DND-41 (cell line): ENCODE measurements at places on chromosomes 5 and 9.

DNA sequence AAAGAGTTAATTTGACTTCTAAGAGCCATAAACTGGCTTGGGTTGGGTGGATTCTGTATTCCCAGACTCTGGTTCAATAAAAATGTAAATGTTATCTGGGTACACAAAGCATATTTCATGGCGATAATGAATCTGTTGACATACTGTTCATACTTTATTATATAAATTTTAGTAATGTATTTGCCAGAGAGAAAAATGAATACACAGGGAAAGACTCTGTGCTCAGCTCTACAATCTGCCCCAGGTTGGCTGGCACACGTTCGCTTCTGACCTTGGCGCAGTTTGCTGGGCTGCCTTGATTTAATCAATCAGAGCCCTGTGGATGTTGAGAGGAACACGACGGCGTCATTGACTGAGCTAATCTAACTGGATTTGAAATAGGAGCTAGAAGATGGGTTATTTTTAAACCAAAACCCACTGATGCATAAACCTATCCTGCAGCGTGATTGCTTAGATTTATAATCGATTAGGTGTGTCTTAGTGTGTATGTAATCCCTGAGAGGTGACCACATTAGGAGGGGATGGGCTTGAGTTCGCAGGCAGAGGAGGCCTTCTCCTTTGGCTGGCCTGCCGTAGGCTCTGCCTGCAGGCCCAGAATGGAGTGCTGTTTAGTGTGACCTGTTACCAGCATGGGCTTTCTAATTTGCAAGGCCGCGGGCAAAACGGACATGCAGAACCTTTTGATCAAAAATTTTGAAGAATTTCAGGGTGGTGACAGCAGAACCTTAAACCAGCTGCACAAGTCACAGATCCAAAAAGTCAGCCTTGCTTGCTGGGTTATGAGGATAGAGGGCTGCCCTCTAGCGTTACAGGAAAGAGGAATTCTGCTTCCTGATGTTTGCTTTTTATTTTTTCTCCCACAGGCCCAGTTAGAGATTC is 3.9 kb upstream of the ADCY2 start:
- no peak for DNase-seq
- no peaks in the 10 kb centered on the region for H3K36me3 ChIP-seq
- H3K27ac ChIP-seq: no peak overlapping the region
- no peak overlapping the region for H3K4me3 ChIP-seq
- H3K27me3 ChIP-seq: no peaks in the 10 kb centered on the region

GRCh38 chr5:168931638-168932345 is 352.6 kb upstream of the PANK3 start:
- H3K36me3 ChIP-seq: no peaks in the 10 kb centered on the region
- no peak overlapping the region for H3K4me3 ChIP-seq
- DNase-seq: no peak
- H3K27ac ChIP-seq: no peak overlapping the region
- no peaks in the 10 kb centered on the region for H3K4me1 ChIP-seq
- H3K27me3 ChIP-seq: no peaks in the 10 kb centered on the region

DNA sequence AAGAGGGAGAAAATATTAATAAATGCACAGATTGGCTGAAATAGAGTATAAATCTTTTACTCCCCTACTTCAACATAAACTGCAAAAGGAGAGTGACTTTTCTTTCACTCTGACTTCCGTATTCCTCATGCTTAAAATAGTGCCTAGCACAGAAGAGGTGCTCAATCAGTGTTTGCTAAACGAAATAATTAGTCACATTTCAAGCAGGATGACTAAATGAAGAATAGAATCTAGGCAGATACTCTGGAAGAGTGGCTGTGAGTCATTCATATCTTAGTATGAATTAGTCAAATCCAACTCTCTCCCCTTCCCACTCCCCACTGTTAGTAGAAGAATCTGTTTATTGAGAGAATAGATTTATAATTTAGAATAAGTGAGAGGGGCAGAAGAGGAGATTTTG is 4.8 kb downstream of the CD274 start:
- H3K4me3 ChIP-seq: no peak overlapping the region
- no peak overlapping the region for H3K27ac ChIP-seq
- no peaks in the 10 kb centered on the region for H3K36me3 ChIP-seq
- no peaks in the 10 kb centered on the region for H3K27me3 ChIP-seq

- no peaks in the 10 kb centered on the region for H3K36me3 ChIP-seq
- no peak overlapping the region for H3K4me3 ChIP-seq
- no peaks in the 10 kb centered on the region for H3K4me1 ChIP-seq
- no peak overlapping the region for H3K27ac ChIP-seq
These were observed 111.4 kb downstream of the LHX2 start for GRCh38 chr9:124122813-124123462.

- no peaks in the 10 kb centered on the region for H3K27me3 ChIP-seq
- no peak for DNase-seq
- no peaks in the 10 kb centered on the region for H3K36me3 ChIP-seq
- H3K4me1 ChIP-seq: no peaks in the 10 kb centered on the region
- H3K27ac ChIP-seq: no peak overlapping the region
These were observed 80.0 kb upstream of the SAP30L start for GRCh38 chr5:154365823-154366222.

GRCh38 chr5:16883806-16884205 is 52.3 kb downstream of the MYO10 start:
- DNase-seq: no peak
- H3K27ac ChIP-seq: no peak overlapping the region
- H3K4me3 ChIP-seq: no peak overlapping the region
- no peaks in the 10 kb centered on the region for H3K4me1 ChIP-seq
- no peaks in the 10 kb centered on the region for H3K27me3 ChIP-seq

DNA sequence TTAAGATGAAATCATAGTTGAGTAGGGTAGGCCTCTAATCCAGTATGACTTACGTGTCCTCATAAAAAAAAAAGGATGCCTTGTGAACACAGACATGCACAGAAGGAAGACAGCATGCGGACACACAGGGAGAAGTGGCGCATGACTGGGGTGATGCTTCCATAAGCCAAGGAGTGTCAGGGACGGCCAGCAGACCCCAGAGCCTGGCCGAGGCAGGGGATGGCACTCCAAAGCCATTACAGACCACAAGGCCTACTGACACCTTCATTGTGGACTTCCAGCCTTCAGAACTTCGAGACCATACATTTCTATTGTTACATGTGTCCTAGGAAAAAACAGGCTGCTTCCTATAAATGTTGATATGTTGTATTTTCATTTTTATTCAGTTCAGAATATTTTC is 19.9 kb downstream of the EHMT1 start:
- DNase-seq: no peak
- H3K27me3 ChIP-seq: no peaks in the 10 kb centered on the region
- 0 out of 2 replicates have a peak, but pooled peaks cover 3% of the 10 kb centered on the region for H3K4me1 ChIP-seq
- no peak overlapping the region for H3K27ac ChIP-seq
- H3K36me3 ChIP-seq: peaks cover 10% of the 10 kb centered on the region
- no peak overlapping the region for H3K4me3 ChIP-seq

DNA sequence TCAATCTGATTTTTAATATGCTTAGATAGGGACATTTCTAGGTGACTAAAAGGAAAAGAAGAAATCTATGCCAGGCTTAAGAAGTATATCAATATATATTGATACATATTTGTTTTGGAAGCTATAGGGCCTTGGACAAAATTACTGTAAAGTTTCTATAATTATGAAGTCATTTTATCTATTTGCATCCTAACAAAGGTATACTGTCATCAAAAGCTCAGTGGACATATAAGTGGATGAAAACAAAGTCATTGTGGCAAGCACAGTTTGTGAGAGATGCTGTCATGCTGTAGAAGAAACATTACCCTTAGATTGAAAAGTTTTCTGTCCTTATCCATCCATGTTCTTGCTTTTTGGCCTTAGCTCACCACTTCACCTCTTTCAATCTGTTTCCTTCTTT is 140.3 kb upstream of the SPEF2 start:
- DNase-seq: no peak
- H3K36me3 ChIP-seq: no peaks in the 10 kb centered on the region
- no peak overlapping the region for H3K27ac ChIP-seq

DNA sequence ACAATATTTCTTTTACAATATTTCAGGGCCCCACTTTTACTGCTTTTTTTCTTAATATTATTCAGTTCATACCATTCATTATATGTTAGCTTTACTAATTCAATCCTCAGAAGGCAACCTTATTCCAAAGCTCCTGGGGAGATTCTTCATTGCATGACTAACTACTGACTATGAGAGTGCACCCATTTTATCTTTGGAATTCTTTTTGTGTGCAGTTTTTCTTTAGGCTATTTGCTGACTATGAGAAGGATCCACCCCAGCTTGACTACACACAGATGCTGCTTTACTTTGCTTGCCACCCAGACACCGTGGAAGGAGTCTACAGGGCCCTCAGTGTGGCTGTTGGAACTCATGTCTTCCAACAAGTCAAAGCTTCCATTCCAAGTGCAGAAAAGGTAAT is 56.9 kb upstream of the IL7R start:
- H3K36me3 ChIP-seq: no peaks in the 10 kb centered on the region
- DNase-seq: no peak
- peaks cover 51% of the 10 kb centered on the region for H3K4me1 ChIP-seq
- no peak overlapping the region for H3K4me3 ChIP-seq
- H3K27ac ChIP-seq: no peak overlapping the region

GRCh38 chr5:180072556-180072955 is 997 bp upstream of the RNF130 start:
- H3K27me3 ChIP-seq: peaks cover 32% of the 10 kb centered on the region
- no peak overlapping the region for H3K27ac ChIP-seq
- no peaks in the 10 kb centered on the region for H3K36me3 ChIP-seq
- H3K4me1 ChIP-seq: peaks cover 24% of the 10 kb centered on the region

- peaks cover 92% of the 10 kb centered on the region for H3K36me3 ChIP-seq
- H3K27me3 ChIP-seq: no peaks in the 10 kb centered on the region
- H3K27ac ChIP-seq: no peak overlapping the region
- H3K4me1 ChIP-seq: no peaks in the 10 kb centered on the region
These were observed 102.7 kb downstream of the OSMR start for GRCh38 chr5:38948501-38948900.

GRCh38 chr5:138844125-138844461 is 31.0 kb downstream of the LRRTM2 start:
- DNase-seq: no peak
- peaks cover 2% of the 10 kb centered on the region; the same call in 1 of the 2 replicates for H3K4me1 ChIP-seq
- H3K36me3 ChIP-seq: no peaks in the 10 kb centered on the region
- H3K4me3 ChIP-seq: no peak overlapping the region
- H3K27ac ChIP-seq: no peak overlapping the region

GRCh38 chr5:139901986-139902385 is 106.4 kb downstream of the PSD2 start:
- H3K4me1 ChIP-seq: no peaks in the 10 kb centered on the region
- no peak overlapping the region for H3K27ac ChIP-seq
- DNase-seq: no peak
- peaks cover 33% of the 10 kb centered on the region for H3K27me3 ChIP-seq
- H3K36me3 ChIP-seq: no peaks in the 10 kb centered on the region
- H3K4me3 ChIP-seq: no peak overlapping the region

DNA sequence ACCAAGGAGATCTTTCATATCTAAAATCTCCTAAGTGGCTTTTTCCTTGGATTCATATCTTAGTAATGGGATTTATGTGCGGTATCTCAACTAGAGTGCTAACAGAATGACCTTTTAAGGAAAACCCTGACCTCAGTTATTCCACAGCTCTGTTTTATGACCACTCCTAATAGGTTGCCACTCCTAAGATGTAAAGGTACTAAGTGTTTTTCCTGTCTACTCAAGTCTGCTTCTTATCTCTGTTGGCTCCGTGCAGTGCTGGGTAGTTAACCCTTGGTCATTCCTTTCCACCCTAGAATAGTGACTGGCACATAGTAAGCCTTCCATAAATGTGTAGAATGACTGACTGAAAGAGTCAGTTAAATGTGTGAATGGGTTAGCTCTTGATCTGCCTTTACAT is 161.4 kb downstream of the DOCK2 start:
- DNase-seq: no peak
- H3K27me3 ChIP-seq: no peaks in the 10 kb centered on the region
- peaks cover 49% of the 10 kb centered on the region for H3K36me3 ChIP-seq
- H3K27ac ChIP-seq: no peak overlapping the region

DNA sequence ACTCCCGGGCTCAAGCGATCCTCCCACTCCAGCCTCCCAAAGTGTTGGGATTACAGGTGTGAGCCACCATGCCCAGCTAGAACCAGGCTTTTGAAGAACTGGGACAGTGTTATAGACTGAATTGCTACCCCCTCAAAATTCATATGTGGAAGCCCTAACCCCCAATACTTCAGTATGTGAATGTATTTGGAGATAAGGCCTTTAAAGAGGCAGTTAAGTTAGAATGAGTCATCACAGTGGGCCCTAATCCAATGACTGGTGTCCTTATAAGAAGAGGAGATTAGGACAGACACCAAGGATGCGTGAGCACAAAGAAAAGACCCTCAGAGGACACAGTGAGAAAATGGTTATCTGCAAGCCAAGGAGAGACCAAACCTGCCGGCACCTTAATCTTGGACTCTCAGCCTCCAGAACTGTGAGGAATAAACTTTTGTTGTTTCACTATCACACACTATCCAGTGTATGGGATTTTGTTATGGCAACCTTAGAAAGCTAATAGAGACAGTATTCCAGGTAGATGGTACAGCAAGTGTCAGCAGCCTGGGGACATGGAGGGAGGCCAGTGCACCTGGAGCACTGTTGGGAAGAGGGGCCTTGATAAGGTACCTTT is 31.4 kb upstream of the ERGIC1 start:
- no peaks in the 10 kb centered on the region for H3K36me3 ChIP-seq
- no peaks in the 10 kb centered on the region for H3K27me3 ChIP-seq
- no peaks in the 10 kb centered on the region for H3K4me1 ChIP-seq
- no peak overlapping the region for H3K27ac ChIP-seq

- no peak for DNase-seq
- no peaks in the 10 kb centered on the region for H3K27me3 ChIP-seq
- no peaks in the 10 kb centered on the region for H3K36me3 ChIP-seq
- peaks cover 36% of the 10 kb centered on the region for H3K4me1 ChIP-seq
These were observed 145.6 kb downstream of the FSTL4 start for GRCh38 chr5:133466556-133467334.

GRCh38 chr9:98774746-98775145 is 21.6 kb downstream of the ANKS6 start:
- no peak for DNase-seq
- H3K27me3 ChIP-seq: no peaks in the 10 kb centered on the region
- H3K4me3 ChIP-seq: no peak overlapping the region
- H3K4me1 ChIP-seq: no peaks in the 10 kb centered on the region

- no peak for DNase-seq
- no peak overlapping the region for H3K4me3 ChIP-seq
- no peaks in the 10 kb centered on the region for H3K36me3 ChIP-seq
- H3K4me1 ChIP-seq: no peaks in the 10 kb centered on the region
- no peak overlapping the region for H3K27ac ChIP-seq
These were observed 488.0 kb downstream of the PRELID2 start for GRCh38 chr5:145347026-145347616.

GRCh38 chr5:14246350-14247053 is 103.4 kb downstream of the TRIO start:
- no peaks in the 10 kb centered on the region for H3K27me3 ChIP-seq
- H3K36me3 ChIP-seq: no peaks in the 10 kb centered on the region
- DNase-seq: no peak

- peak; percentile 66 for DNase-seq
- peaks cover 43% of the 10 kb centered on the region for H3K4me1 ChIP-seq
- peaks cover 43% of the 10 kb centered on the region for H3K36me3 ChIP-seq
These were observed 51.7 kb downstream of the CPLANE1 start for GRCh38 chr5:37197340-37198050.
